Lung microvascular endothelial cell (primary cell): ENCODE measurements at places on chromosomes 6 and 20. TPM values are rescaled to one million over a fixed set of nuclear protein-coding genes. Genes with fewer than 3 reads are reported as not detected.

The SLC17A3 gene
- not detected in 2 replicates for total RNA-seq

The MOG gene
- total RNA-seq, result not detected in 2 replicates

The PPP1R14C gene
- total RNA-seq, result not detected in 2 replicates

The C20orf204 gene
- total RNA-seq, result 4.8 and 6.9 TPM in 2 replicates

The KCNQ2 gene
- total RNA-seq, result not detected in 2 replicates

The SLA2 gene
- not detected in 2 replicates for total RNA-seq

The TGM2 gene
- 273 and 343 TPM in 2 replicates for total RNA-seq

The PPP1R3G gene
- 0.65 and 1.6 TPM in 2 replicates for total RNA-seq

The OSTM1 gene
- 14.6 and 37.5 TPM in 2 replicates for total RNA-seq

The MYLK2 gene
- 17.3 and 18.5 TPM in 2 replicates for total RNA-seq
